ENCODE measurements at places on chromosomes 16 and 17.
A peak's percentile ranks its signal among the peaks of the same experiment; 100 is the strongest.

- DNase-seq = no peak
Measured at GRCh38 chr16:28883221-28883996, 5.1 kb downstream of the ATP2A1 start.

- peak; percentile 34 for DNase-seq
Measured at GRCh38 chr17:45261577-45262515, at the start of gene SPATA32. TSS of gene SPATA32 (minus strand) at chr17:45262094. CDS start at chr17:45262016, 78 bp downstream.

- no peak for DNase-seq
Measured at GRCh38 chr17:8872705-8873435, 5.4 kb upstream of the PIK3R6 start.

GRCh38 chr17:75634754-75635609 lies 1.7 kb downstream of the SMIM5 start:
- no peak for DNase-seq

DNA sequence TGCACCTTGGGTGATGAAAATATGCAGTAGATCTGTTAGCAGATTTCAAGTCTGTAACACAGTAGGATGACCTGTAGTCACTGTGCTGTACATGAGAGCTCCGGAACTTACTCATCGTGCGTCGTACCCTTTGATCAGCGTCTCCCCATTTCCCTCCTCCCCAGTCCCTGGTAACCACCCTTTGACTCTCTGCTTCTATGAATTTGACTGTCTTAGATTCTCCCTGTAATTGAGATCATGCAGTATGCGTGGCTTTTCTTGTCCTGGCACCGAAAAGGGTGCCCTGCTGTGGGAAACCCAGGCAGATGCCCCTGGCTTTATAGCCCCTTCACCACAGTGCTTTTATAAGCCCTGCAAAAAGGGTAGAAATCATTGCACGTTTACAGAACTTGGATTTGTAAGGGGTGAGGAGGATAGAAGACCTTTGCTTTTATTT lies 20.5 kb downstream of the CLEC16A start:
- DNase-seq = peak; percentile 42

DNA sequence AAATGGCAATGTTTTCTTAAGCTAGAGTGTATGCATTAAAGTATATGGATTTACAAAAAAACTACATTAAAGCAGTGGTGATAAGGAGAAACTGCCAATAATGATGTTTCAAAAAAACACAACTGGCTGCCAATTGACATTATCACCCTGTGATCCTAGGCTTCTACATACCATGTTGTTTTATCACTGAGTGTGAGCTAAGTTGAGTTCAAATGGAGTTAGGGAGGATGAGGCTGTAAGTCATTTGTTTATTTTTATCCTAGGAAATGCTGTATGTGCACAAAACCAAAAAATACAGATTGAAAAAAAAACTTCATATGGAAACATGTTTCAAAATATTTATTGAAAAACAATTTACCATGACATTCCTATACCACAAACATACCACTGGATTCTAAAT lies 22.9 kb downstream of the CHCT1 start:
- no peak for DNase-seq

- no peak for DNase-seq
Measured at GRCh38 chr16:78147911-78148401, 48.5 kb downstream of the WWOX start.

GRCh38 chr17:61337290-61337689 lies 62.4 kb upstream of the TBX2 start:
- DNase-seq = no peak

DNA sequence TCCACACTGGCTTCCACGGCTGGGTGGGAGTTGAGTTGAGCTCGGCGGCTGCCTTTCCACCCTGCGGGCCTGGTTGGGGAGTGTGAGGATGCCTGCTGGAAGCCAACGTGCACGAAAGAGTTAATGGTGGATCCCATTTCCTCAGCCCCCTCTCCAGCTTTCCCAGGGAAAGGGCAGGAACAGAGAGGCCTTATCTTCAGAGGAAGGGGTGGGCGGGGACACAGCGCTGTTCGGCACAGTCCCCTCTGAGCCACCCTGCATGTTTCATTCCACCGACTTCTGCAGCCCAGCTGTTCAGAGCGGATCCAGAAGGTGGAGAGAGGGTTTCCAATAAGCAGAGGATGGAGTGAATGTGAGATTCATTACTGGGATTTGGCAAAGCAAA lies 295.3 kb downstream of the SEC14L1 start:
- DNase-seq = no peak

DNA sequence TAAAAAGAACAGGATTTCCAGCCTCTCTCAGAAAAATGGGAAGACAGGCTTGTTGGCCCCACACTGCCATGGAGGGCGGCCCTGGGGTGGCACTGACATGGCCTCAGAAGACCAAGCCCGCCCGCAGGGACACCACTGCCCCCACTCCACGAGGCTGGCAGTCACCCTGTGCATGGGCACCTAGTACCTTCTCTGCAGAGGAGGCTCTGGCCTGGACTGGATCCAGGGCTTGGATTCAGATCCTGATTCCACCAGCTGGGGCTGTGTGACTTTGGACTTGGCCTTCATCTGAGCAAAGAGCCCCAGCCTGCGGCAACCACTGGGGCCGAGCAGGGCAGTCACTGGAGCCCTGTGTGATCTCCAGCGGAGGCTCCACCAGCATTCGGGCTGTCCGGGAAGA lies 16.8 kb upstream of the FASN start:
- DNase-seq = no peak

GRCh38 chr17:43219746-43220380 lies 8.2 kb downstream of the TMEM106A start:
- no peak for DNase-seq

- peak; percentile 74 for DNase-seq
Measured at GRCh38 chr16:12661656-12662172, 142.0 kb downstream of the CPPED1 start.

DNA sequence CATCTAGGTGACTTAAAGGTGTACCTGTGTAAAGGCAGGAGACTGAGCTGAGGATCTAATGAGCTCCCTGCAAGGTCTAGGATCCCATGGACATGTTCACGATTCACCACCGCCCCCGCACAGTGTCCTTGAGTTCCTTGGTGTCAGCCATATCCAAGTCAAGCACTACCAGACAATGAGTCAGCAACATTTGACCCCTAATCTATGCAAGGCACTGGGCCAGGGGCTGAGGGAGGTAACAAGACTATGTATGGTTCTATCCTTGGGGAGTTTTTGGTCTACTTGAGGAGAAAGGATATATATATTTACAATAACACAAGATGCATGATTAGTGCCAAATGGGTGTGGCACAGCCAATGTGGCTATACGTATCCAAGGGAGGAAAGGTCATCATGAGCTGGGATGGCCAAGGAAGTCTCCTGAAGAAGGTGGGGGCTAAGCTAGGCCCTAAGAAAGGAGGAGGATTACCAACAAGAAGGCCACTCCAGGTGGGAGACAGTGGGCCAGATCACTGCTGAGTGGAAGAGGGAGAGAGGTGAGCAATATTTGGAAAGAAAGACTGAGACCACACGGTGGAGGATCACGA lies 35.0 kb downstream of the ITGB3 start:
- no peak for DNase-seq

DNA sequence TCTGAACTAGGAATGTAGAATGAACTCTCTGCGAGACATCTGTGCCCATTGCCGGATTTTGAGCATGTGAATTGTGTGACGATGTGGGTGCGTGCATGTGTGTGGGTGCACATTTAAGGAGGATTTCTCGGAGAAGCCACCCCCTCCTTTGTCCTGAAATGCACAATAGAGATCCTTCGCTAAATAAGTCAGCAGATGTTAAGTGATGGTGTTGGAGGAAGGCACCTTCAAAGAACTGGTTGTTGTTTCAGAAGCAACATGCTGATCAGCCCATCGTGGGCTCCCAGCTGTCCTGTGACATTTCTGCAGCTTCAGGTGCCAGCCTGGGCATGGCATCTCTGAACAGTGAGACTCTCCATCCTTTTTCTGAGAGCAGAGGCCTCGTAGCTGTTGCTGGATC lies 194.9 kb downstream of the MSI2 start:
- no peak for DNase-seq

GRCh38 chr16:86725401-86725800 lies 147.1 kb downstream of the FOXL1 start:
- no peak for DNase-seq

DNA sequence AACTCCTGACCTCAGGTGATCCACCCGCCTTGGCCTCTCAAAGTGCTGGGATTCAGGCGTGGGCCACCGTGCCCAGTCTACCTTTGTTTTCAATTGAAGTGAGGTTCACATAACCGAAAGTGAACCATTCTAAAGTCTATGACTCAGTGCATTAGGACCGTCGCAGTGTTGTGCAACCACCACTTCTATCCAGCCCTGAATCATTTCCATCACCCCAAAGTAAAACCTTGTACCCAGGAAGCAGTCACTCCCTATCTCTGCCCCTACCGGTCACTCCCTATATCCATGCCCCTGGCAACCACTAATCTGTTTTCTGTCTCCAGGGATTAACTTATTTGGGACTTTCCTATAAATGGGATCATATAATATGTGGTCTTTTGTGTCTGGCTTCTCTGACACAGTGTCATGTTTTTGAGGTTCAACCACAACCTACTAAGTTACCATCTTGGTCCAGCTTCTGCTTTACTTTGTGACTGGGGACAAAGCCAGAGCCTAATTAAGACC lies 28.3 kb upstream of the CDC42EP4 start:
- DNase-seq = peak; percentile 99

GRCh38 chr16:53132406-53132805 lies 77.6 kb downstream of the CHD9 start:
- DNase-seq = no peak

DNA sequence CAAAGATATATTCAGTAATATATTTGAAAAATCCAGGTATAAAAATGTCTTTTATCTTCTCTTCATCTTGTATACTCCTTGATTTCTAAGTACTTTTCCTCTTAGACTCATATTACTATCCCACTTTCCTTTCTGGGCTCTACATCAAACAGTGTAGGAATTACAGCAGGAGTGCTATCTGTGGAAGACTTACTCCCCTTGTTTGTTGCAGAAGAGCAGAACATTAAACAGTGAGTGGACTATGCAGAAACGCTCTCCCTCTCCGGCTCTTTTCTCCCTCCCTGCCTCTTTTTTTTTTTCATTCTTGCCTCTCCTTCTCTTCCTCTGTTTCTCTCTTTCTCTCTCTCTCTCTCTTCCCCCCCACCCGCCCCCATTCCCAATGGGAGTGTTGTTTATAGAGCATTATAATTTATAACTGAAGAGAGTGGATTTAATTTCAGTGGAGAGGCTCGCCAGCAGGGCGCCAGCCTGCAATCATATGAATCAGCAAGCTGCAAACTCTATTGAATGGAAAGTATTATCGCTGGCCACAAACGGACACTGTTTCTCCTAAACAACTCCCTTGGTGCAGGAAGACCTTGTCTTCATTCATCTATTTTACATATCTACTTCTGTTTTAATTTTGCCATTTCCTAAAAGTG lies 242.3 kb upstream of the TBX2 start:
- peak; percentile 52 for DNase-seq

DNA sequence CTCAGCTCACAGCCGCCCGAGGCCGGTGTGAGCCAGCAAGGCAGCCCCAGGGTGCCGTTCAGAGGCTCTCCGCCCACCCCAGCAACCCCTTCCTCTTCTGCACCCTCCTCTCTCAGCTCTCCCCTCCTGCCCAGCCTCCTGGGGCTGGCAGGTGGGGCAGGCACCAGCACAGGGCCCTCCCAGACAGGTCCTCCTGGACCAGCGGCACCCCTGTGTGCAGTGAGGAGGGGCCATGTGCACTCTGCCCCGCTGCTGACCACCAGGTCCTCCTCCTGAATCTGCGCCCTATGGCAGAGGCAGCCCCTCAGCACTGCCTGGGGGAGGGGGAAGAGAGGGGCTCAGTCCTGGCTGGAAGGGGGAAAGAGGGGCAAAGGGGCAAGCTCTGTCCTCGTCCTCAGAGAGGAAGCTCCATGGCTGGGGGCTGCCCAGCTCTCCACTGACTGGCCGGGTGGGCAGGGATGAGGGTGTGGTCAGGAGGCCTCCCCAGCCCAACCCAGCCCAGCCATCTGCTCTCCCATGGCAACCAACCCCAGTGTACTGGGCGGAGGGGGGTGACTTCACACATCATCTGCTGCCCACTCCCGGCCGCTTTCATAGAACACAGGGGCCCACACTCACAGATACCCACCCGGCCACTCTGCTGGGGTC lies 5.4 kb upstream of the BCAR1 start:
- peak; percentile 77 for DNase-seq

- DNase-seq = no peak
Measured at GRCh38 chr16:49750341-49751000, 105.4 kb downstream of the ZNF423 start.

DNA sequence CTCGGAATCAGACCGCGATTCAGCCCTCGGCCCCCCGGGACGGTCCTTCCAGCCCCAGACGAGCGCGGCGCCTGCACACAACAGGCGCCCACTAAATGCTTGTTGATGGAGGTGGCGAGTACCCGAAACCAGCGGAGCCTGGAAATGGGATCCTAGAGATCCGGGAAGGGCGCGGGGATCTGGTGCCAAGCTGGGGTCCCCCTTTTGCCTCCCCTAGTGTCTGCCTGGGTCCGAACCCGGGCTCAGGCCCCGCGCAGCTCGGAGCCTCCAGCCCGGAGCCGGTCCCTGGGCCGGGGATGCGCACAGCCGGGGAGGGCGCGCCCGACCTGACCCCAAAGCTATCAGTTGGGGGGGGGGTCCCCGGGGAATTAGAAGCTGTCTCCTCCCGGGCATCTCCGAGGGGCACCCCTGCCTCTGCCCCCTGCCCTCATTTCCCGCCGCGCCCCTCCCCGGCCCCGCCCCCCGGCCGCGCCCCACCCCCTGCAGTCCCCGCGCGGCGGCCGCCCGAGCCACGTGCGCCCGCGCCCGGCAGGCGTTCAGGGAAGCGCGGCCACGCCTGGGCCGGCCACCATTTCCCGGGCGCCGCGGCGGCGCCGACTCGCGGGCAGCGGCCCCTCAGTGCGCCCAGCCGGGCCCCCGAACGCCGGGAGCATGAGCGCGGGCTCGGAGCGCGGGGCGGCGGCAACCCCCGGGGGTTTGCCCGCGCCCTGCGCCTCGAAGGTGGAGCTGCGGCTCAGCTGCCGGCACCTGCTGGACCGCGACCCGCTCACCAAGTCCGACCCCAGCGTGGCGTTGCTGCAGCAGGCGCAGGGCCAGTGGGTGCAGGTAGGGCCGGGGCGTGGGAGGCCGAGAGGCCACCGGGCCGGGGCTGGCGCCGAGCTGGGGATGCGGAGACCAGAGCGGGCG lies at the start of gene CPNE7:
TSS of gene CPNE7 (plus strand) at position 512 of the 906 bp plus-strand sequence. CDS start at position 652, 140 bp downstream.
- no peak for DNase-seq

DNA sequence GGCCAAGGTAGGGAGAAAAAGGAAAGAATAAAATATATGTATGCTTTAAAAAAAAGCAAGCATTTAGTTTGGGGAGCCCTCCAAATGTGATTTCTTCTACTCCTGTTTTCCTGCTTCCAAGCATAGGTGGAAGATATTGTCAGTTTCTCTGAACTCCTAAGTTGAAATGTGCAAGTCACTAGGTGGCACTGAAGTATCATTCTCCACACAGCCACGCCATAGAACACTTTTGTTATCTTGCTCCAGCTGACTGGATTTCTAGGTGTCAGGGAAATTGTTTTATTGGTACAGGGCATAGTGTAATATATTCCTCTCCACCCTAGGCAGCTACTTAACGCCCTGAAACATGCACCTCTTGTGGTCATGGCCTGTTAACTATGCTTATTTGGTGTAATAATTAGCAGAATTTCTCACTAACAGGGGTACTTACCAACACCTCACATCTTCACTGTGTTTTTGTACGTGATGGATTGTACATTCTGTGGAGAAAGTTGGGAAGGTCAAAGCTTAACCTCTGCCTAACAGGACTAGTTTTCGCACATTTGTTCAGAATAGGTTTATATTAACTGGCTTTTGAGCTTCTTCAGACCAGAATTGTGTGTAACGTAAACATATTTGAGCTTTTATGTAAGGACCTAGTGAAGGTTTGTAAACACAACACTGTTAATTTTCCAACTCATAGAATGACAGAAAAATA lies 69.3 kb downstream of the FTO start:
- DNase-seq = peak; percentile 79
